ENCODE measurements at places on chromosomes 5 and 9.

GRCh38 chr5:58240322-58240721 lies 219.6 kb downstream of the PLK2 start:
- no peak for DNase-seq

DNA sequence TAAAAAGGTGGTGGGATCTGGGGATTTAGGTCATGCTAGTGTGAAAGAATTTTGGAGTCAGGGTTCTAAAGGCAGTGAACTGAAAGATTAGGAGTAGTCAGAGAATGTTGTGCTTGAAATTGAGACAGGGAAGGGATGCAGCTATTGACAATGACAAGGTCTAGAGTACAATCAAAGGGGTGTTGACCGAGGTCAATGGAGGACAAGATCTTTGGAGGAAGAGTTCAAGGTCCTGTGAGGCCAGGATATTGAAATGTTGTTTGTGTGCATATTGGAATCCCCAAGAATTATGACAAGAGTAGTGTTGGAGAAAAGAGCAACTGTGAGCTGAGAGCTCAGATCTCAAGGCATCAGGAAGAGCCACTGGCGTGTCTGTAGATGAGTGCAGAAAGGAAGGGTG lies 116.9 kb downstream of the RASGRF2 start:
- no peak for DNase-seq

DNA sequence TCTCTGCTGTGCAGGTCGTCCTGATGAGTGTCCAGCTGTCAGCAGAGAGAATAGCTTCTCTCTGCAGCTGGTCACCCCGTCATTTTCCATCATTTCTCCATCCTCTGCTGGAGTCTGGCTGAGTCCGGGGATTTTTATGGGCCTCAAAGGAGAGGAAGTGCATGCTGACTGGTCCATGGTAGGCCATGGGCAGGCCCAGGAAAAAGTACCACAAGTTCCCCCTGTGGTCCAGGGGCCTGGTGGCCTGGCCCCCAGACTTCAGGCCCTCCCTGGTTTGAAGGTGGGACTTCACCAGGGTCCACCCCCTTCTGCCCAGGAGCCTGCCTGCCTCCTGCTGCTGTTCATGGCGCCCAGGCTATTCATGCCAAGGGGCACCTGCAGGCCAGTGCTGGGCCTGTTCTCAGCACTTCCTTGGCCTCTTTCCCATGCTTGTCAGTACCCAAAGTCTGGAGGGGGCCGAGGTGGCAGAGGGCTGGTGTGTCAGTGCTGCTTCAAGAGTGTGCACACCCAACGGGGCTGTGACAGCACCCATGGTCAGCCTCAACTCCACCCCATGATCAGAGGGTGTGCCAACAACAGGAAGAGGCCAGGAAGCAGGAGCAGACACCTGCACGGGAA lies 7.3 kb upstream of the MTMR12 start:
- DNase-seq = no peak

GRCh38 chr9:7246917-7247522 lies 489.2 kb downstream of the KDM4C start:
- no peak for DNase-seq

GRCh38 chr5:131783874-131784273 lies 12.9 kb downstream of the FNIP1 start:
- DNase-seq = no peak

- DNase-seq = no peak
Measured at GRCh38 chr9:101408374-101409078, 9.9 kb downstream of the ZNF189 start.

- no peak for DNase-seq
Measured at GRCh38 chr5:175098301-175098700, 345.7 kb downstream of the DRD1 start.

DNA sequence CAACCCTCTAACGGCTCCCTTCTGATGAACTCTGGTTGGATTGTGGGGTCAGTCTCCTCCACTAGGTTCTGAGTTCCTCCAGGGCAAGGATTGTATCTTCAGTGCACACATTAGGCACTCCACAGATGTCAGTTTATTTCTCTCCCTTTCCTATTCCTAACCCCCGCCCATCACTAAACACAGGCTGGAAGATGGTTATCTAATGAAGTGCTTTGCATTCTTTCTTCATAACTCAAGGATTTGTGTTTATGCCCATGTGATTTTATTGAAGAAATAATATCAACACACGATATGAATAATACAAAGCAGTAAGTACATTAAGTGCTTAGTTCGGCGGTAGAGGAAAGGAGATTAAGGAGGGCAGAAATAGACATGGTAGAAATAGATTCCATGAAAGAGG lies 4.4 kb upstream of the CREBRF start:
- no peak for DNase-seq

GRCh38 chr5:174567506-174568141 lies 156.8 kb upstream of the MSX2 start:
- no peak for DNase-seq

DNA sequence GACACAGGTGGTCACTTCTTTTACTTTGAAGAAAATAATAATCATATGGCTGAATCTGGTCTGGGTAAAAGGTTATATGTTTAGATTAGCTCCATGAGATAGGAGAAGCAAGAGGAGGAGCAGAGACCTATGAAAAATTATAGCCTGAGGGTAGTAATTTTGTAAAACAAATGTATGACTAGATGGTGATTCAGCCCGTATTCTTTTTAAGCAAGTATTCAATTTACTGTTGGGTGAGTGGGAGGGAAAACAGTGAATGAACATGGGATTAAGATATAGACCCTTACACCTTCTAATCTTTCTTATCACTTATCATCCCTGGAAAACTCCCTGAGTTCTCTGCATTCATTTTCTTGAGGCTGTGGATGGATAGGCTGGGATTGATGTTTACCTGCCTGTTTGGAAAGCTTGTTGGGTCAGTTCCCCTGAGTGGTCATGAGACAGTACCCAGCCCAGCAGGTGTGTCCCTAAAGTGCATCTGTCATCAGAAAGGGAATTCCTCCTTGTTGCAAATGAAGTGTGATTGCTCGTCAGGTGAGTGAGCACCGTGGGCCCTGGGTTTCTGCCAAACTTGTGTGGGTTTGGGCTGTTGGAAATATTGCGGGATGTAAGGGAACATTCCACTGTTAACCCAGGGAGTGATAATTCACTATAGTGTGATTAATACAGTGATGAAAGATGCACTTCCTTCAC lies 101.2 kb upstream of the GDNF start:
- no peak for DNase-seq

- no peak for DNase-seq
Measured at GRCh38 chr9:91006046-91006445, 204.4 kb downstream of the SYK start.

DNA sequence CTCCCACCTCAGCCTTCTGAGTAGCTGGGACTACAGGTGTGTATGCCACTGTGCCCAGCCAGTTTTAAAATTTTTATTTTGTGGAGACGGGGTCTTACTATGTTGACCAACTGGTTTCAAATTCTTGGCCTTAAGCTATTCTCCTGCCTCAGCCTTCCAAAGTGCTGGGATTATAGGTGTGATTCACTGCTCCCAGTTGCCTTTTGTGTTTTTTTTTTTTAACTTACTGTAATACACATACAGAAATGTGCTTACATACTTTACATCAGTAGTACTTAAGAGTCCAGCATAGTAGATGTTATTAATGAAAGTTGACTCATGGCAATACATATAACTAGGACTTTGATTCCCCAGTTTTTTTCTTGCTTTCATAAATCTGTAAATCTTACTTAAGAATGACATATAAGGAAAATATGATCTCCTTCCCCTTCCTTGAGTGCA lies 4.7 kb downstream of the MAN2A1 start:
- DNase-seq = no peak

DNA sequence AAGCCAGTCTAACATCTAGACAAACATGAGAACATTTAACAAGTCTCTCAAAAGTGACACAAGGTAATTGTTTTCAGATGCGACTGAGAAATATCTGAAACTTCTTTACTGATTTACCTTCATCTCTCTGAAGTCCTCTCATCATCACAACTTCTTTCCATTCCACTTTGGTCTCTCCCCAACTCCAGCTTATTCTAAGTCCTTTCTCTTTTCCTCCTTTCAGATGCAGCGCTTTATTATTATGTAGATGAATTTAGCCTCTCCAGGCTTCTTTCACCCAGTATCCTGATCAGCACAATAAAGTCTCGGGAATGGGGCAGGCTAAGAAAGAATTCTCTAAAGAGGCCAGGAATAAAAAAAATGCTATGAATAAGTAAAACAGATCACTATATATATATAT lies 128.0 kb downstream of the KCTD16 start:
- DNase-seq = no peak

DNA sequence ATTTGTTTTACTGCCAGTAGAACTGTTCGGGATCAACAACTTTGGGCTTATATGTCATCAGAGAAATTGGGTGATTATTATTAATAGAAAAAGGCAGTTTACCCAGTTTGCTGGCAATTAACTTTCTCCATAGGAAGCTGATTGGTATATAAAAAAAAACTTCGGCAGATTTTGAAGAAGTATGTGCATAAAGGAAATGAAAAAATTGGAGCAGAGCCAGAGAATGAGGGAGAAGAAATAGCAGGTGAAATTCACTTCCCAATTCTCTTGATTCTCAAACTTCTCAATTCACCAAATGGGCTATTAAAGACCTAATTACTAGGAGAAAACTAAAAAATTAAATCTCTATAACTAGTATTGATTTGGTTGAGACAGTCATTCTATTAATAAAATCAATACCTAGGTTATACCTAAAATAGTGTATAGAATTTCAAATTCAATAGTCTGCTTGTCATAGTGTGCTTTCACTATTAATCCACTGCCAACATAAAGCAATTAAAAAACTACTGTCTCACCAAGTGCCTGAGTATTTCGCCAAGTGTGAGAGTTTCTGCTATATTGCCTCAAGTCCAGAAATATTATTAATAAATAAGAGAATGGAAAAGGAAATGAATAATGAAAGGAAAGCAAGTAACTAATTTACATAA lies 47.5 kb downstream of the STX17 start:
- no peak for DNase-seq

DNA sequence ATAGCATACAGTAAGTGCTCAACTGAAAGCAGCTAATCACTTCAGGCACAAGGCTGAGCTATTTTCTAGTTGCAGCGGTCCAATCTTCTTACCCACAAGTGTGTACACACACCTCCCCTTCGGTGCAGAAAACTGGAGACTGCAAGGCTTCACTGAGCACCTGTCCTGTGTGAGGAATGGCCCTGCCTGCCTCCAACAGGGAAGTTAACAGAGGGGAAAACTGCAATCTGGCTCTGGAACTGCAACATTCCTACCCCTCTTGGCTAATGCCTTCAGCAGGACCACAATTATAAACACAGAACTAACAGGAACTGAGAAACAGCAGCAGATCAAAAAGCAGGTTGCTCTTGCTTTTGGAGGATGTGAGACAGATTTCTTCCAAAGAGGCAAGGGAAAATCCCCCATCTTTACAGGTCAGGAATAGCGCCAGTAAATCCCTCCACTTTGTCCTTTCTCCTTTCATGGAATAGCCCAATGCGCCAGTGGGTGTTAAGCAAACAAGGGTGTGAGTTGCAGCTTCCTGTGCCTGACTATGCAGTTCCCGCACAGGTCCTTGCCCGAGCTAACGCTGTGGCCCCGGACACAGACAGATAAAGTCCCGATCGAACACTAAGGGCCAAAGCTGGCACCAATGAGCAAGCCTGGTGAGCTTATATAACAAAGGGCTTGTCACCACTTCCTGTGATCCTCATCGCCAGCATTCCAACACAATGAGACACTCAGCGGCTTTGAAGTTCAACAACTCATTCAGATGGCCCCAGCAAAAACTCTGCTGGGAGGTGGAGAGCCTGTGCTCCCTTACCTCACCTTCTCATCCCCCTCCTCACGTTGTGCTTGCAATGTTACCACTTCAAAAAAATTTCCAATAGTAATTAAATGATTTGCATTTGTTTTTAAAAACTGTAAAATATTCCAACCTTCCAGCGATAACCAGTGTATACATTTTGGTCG lies 21.5 kb downstream of the SHB start:
- DNase-seq = no peak

- DNase-seq = no peak
Measured at GRCh38 chr5:32182463-32183063, 8.4 kb upstream of the GOLPH3 start.

GRCh38 chr5:126568206-126568755 lies 26.7 kb downstream of the ALDH7A1 start:
- DNase-seq = no peak

GRCh38 chr9:16515207-16515606 lies 355.3 kb downstream of the BNC2 start:
- DNase-seq = no peak

DNA sequence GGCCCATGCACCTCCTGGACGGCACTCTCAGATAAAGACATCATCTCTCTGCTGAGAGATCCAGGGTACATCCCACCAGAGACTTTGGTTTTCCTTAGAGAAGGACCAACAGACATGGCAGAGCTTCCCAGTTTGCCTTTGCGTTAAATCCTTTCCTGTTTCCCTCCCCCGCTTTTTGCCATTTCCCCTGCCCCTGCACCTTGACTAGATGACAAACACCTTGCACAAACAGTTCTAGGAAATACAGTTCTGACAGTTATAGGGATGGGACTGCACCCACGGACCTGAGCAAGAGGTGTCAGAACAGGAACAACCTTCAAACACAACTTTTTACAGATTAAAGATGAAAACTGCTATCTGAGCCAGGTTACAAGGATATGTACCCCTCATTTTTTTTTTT lies 288.9 kb downstream of the MSX2 start:
- DNase-seq = no peak

GRCh38 chr5:169160405-169160901 lies 140.5 kb downstream of the SLIT3 start:
- DNase-seq = no peak

DNA sequence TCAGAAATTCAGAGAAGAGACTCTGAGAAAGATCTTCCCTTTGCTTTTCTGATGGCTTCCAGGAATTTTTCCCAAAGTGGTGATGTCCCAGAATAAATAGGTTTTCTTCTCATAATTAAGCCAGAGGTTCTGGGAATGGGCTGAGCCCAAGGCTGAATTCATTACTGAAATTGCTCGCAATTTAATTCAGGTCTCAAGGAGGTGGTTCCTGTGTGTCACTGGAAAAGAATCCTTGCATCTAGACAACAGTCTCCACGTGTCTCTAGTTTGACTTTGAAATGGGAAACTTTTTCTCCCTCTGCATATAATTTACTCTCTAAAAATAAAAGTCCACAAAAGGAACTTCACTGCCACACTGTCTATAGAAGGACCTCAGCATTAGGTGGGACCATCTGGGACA lies 27.8 kb upstream of the STX17 start:
- no peak for DNase-seq

DNA sequence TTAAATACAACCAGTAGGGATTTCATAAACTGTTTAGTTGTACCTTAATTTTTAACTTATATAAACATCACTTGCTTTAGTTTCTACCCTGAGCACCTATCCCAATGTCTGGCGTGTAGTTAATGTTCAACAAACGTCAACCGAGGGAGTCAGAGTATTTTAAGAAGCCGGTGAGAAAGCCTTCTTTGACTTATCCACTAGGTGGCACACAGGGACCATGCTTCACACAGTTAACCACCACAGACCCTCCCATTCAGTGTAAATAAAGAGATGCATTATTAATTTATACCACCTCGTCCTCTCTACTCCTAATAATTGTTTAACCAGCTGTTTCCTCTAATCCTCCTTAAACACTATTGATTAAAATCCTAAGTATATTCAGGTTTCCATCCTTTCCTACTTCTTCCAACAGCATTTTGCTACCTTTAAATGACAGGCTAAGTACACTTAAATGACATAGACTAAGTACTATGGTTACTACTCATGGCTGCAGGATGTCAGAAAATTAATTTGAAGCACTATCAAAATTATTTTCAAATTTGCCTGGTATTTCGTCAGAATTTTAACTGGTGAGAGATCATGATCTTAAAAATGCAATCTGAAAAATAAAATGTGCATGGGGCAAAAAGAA lies 2.3 kb downstream of the HAPLN1 start:
- DNase-seq = no peak

GRCh38 chr5:98535901-98536300 lies 237.6 kb upstream of the RGMB start:
- DNase-seq = no peak

GRCh38 chr9:137480686-137481683 lies 21.9 kb upstream of the NSMF start:
- no peak for DNase-seq

All from activated CD8-positive, alpha-beta memory T cell treated with anti-CD3 and anti-CD28 coated beads, Interleukin-2, amount 10 ng/mL, durations not matched to agents 7 days and 5 days (primary cell).